ENCODE measurements at places on chromosomes 13 and 19.

- no peak for DNase-seq
These were observed 124.1 kb downstream of the PCCA start for GRCh38 chr13:100212904-100213553.

- no peak for DNase-seq
These were observed 30.5 kb downstream of the MTRF1 start for GRCh38 chr13:41232578-41233480.

- DNase-seq = no peak
These were observed 2.2 kb upstream of the USPL1 start for GRCh38 chr13:30615481-30615865.

DNA sequence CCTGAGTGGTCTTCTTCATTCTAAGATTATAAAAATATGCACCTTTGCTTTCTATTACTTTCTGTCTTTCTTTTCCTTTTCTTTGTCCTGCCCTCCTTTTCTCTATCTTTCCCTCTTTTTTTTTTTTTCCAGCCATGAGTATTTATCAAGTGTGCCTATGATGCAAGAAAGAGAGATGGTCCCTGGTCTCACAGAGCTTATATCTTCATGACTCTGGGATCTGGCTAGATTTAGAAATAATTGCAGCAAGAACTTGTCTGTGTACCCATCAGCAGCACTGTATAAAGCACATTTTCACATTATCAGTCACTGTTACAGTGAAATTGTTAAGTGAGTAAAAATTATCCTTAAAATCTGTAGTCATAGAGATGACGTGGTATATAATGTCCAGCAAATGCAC, 31.6 kb upstream of the GAS6 start:
- no peak for DNase-seq

GRCh38 chr13:20782116-20782708, 8.5 kb upstream of the EEF1AKMT1 start:
- DNase-seq = no peak

Data from left hindlimb (tissue), 1 donor.